ENCODE measurements at places on chromosomes 3 and 15. TPM values are rescaled to one million over a fixed set of nuclear protein-coding genes. Genes with fewer than 3 reads are reported as not detected.

Gene PSTPIP1
- total RNA-seq: not detected

Gene CTXN2
- total RNA-seq: not detected

Gene CHDH
- 0.09 TPM for total RNA-seq

Gene NEK10
- total RNA-seq: 16.7 TPM

Gene GPR176
- total RNA-seq: 58.8 TPM

Gene KNL1
- 1.7 TPM for total RNA-seq

Gene GAP43
- total RNA-seq: 6.1 TPM

Gene RYR3
- total RNA-seq: under 0.01 TPM

Gene RETNLB
- total RNA-seq: not detected

Gene LRRC31
- total RNA-seq: not detected

Gene C3orf80
- total RNA-seq: not detected

Gene CSTA
- 6.6 TPM for total RNA-seq

Gene RBMS3
- 50.8 TPM for total RNA-seq

Gene P2RY14
- total RNA-seq: not detected

Gene PXYLP1
- 3.6 TPM for total RNA-seq

Gene VPS33B
- 12.1 TPM for total RNA-seq

Gene FBXW12
- total RNA-seq: not detected

Gene PRR20G
- not detected for total RNA-seq

Gene TOMM70
- 44.9 TPM for total RNA-seq

Gene HDC
- total RNA-seq: not detected

Gene ZIC4
- total RNA-seq: not detected

Gene CCDC54
- total RNA-seq: not detected

Gene MASP1
- total RNA-seq: 15.3 TPM

Gene MINDY4B
- not detected for total RNA-seq

Gene IMPG2
- 0.86 TPM for total RNA-seq

Gene ACVR2B
- 1.7 TPM for total RNA-seq

Gene SLC9A9
- 65.9 TPM for total RNA-seq

Gene TMEM207
- total RNA-seq: not detected

Gene HYAL1
- total RNA-seq: 2.7 TPM

Gene GOLGA6L7
- total RNA-seq: not detected

Gene DUOX1
- under 0.01 TPM for total RNA-seq

Gene PRSS50
- total RNA-seq: not detected

Gene RFT1
- 8.7 TPM for total RNA-seq

Gene SPINK8
- total RNA-seq: not detected

Gene SCG3
- total RNA-seq: not detected

Gene EEF1AKMT4
- total RNA-seq: 1.5 TPM

Gene GPR27
- not detected for total RNA-seq

Gene FSIP1
- total RNA-seq: 1.5 TPM

Gene PTH1R
- total RNA-seq: 0.77 TPM

Gene AAGAB
- 47.6 TPM for total RNA-seq

Gene CFAP91
- total RNA-seq: 0.47 TPM

Gene RLBP1
- not detected for total RNA-seq

Gene HRH1
- 38.1 TPM for total RNA-seq

Gene GP5
- under 0.01 TPM for total RNA-seq

Gene POC1A
- 5.4 TPM for total RNA-seq

Gene IFRD2
- 26.0 TPM for total RNA-seq

Gene MRAS
- total RNA-seq: 29.1 TPM

Gene PARP3
- total RNA-seq: 13.6 TPM

Gene OXNAD1
- 7.2 TPM for total RNA-seq

Gene CHAC1
- 4.4 TPM for total RNA-seq

Gene GOLGA6L4
- 0.86 TPM for total RNA-seq

Data from bronchial smooth muscle cell (primary cell).